Activated naive CD4-positive, alpha-beta T cell (primary cell): ENCODE measurements at places on chromosomes 1 and 21.

GRCh38 chr1:26154750-26155149 lies 4.1 kb upstream of the FAM110D start:
- DNase-seq = no peak

DNA sequence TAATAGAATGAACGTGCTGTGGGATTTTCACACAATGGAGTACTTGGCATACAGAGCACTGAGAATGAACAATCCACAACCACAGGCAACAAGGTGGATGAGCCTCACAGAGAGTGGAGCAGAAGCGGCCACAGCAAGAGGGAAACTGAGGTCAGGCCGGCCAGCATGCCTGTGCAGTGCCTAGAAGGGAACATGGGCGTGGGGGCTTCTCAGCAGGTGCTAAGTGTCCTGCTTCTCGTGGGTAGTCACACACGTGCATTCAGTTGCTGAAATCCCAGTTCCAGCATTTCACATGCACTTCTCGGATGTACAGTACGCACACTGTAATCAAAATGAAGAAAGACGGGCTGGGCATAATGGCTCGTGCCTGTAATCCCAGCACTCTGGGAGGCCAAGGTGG lies 33.1 kb downstream of the WDR4 start:
- DNase-seq = no peak

DNA sequence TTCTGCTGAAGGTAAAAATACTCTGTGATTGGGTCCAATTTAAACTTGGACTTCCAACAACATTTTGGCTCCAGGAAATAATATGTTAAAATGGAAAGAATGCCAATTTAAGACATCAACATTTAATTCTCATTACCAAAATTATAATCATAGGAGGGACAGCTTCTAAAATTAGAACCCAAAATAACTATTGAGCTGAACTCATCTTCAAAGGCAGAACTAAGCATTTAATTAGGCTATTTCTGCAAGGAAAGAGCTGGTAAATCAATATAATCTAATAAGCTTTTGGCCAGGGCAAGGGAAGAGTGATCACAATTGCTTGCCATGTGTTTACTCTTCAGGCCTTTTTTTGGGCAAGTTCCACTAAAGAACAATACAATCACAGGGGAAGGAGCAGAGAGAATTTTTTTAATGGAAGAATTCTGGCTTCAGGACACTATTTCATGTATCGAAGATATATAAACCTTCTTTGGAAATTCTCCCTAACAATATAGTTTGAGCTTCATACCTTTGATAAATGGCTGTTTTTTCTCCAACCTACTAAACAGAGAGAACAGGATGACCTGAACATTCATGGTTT lies 133.1 kb upstream of the PTBP2 start:
- DNase-seq = no peak

DNA sequence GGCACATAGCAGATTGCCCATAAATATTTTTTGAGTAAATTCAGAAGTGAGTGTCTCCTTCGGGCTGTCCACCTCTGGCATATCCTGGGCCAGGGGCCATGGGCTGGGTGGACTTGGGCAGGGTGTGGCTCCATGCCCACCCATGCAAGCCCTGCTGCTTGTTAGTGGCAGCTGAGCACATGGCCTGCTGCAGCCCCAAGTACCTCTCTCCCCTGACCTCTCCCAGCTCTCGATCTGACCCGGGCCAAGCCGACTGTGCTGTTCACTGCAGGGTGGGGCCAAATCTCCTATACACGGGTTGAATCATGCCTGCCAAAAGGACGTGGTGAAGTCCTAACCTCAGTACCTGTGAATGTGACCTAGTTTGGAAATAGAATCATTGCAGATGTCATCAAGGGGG lies 132.5 kb upstream of the C1orf174 start:
- DNase-seq = no peak

DNA sequence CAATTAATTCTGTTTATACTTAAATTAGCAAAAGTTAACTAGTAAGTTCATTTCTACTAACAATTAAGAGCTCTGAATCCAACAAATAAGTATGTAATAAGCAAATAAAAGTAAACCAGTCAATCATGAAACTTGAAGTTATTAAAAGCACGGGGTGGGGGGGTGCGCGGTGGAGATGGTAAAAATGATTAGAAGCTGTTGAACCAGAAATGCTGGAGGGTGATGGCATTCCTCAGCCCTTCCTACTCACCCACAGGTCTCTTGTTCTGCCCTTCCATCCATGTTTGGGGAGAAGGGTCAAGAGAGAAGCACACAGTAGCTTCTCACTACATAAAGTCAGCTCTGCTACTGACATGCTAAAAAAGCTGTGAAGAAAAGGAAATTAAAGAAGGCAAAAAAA lies 63.5 kb downstream of the AKT3 start:
- no peak for DNase-seq

DNA sequence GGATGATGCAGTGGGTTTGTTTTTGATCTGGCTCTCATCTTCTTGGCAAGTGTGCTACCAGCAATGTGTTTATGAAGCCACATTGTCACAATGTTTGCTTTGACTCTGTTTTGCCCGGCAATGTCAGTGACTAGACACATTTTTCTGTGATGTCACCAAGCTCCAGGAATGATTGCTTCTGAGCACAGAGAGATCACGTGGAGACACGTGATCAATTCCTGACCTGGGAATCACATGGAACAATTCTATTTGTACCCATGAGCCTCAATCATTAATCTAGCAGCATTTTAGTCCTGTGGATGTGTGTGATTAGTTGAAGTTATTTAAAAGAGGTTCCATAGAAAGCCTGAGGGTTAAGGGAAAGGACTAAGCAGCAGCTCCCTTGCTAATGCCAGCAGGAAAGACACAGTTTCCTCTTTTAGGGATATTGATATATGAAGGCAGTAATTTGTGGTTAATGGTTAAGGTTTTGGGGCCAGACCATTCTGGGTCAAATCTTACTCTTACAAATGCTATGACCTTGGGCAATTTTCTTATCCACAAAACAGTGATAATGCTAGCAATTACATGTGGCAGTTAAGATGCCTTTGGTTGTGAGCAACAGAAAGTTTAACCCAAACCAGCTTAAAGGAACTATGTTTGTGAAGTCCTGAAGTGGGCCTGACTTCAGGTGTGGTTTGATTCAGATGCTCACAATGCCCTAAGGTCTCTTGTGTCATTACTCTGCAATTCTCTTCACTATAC lies 59.0 kb downstream of the FASLG start:
- DNase-seq = no peak

DNA sequence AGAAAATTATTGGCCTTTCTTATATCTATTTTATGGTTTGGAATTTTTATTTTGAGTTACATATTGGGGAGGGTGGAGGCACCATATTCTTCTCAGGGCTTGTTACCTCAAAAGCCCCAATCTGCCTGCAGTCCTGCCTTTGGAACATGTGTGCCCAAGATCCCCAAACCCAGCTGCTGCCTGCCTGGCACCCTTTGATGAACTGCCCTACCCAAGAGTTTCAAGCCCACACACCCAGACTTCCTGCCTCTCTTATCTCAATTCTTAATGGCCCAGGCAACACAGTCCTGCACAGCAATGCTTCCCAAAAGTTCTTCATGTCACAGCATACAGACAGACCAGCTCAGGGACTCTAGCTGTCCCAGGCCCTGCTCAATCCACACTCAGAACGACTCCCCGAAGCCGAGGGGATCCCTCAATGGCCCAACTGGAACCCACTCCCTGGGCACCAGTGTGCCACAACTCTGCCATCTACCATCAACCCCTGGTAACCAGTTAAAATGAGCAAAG lies 19.2 kb downstream of the OLFML2B start:
- DNase-seq = no peak

GRCh38 chr1:95140791-95141190 lies 23.6 kb downstream of the TLCD4 start:
- no peak for DNase-seq

DNA sequence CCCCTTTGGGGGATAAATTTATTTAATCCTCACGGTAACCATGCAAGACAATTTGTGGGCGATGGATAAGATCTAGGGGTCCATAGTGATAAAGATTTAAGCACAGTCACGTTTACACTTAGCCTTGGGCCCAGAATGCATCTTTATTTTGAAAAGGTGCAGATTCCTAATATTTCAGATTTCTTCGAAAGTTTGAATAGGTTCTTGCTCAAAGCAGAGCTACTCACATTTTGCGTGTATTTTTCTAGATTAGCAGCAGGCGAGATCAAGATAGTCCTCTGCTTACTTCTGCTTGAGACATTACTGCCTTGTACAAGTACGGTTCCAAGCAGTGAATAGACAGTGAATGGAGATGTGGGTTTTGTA lies 647 bp downstream of the TSEN15 start:
- no peak for DNase-seq

- no peak for DNase-seq
Measured at GRCh38 chr1:173410794-173411236, 66.3 kb upstream of the PRDX6 start.

GRCh38 chr1:107935396-107936064 lies 29.4 kb downstream of the VAV3 start:
- no peak for DNase-seq

- DNase-seq = no peak
Measured at GRCh38 chr21:36506482-36506881, 26.6 kb upstream of the CLDN14 start.

DNA sequence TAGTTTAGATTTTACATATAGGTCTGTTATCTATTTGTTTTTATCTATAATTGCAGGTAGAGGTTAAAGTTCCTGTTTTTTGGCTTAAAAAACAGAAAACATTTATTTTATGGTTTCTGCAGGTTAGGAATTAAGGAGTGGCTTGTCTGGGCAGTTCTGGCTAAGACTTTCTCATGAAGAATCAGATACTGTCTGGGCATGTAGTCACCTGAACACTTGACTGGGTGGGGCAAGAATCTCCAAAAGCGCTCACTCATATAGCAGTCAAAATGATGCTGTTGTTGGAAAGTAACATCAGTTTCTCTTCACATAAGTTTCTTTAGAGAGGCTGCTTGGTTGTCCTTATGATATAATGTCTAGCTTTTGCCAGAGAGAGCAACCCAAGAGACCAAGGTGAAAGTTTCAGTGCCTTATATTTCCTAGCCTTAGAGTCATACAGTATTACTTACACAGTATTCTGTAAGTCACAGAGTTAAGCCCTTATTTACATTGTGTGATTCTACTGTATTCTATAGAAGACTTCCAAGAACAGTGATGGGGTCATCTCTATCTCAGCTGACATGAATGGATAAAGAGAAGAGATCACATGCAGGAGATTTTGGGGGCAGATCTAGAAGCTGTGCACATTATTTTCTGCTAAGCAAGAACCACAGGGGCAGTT lies 125.4 kb upstream of the GPR52 start:
- DNase-seq = no peak

DNA sequence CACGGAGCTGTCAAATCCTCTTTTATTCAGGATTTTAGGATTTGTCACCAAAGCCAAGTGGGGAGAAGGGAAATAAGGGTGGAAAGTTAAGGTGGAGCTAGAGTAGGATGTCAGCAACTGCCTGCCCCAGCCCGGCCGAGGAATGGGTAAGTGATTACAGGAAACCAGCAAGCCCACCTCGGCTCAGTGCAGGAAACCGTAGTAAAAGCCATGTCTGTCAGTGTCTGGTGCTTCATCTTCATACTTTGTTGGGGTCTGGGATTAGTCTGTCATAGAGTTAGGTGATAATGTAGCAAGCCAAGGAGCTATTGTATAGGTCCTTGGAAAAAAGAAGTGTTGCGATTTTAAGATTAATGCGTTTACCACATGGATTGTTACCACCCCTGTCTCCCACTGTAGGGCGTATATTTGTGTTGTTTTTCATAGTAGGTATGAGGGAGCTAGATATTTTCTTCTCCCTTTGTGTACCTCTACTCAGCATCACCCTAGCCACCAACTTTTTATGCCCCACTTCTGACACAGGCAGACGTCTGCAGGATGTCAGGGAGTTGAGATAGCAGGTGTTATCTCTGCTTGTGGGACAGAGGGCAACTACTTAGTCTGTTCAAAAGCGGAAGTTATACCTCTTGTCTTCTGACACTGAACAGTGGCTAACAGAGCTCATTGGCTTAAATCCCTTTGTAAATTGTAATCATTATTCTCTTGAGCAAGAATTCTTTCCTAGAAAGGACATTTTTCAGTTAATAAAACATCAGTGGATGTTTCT lies 253.7 kb downstream of the HHAT start:
- no peak for DNase-seq
